ENCODE measurements at places on chromosomes 2 and 18.

GRCh38 chr18:75246721-75247610, 36.4 kb downstream of the TSHZ1 start:
- DNase-seq = no peak

DNA sequence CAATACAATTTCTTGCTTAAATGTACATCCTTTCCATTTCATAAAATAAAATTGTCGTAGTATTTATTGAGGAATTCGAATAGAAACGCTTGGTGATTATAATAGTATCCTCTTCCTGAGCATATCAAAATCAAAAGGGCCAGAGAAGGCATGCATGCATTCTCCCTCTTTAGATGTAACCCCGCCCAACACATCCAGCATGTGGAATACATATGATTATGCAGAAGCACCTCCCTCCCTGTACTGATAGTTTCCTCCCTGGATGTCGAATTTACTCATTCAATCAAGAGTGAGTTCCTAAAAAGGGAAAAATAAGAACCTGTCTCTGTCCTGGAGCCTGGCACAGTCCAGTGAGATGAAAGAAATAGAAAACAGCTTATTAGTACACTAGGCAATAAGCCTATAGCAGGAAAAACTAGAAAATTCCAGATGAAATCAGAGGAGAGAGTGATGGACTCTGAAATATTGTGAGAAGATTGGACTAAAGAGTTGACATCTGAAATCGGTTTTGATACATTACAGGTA, 262.9 kb downstream of the RDH14 start:
- no peak for DNase-seq

DNA sequence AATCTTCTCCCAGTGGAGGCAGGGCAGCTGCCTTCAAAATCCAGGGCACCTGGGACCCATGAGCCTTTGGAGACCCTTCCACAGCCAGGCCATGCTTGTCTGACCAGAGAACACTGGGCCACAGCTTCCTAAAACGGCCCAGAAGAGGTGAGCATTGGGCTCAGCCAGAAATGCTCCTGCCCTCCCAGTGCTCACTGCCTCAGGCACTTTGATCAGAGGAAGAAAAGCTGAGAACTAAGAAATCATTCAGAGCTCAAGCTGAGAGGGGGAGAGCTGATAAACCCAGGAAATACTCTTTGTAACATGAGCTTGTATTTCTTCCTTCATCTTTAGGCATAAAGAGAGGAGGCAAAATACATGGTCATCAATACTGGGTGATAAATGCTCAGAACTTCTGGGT, 365.5 kb upstream of the KLHL29 start:
- DNase-seq = no peak

DNA sequence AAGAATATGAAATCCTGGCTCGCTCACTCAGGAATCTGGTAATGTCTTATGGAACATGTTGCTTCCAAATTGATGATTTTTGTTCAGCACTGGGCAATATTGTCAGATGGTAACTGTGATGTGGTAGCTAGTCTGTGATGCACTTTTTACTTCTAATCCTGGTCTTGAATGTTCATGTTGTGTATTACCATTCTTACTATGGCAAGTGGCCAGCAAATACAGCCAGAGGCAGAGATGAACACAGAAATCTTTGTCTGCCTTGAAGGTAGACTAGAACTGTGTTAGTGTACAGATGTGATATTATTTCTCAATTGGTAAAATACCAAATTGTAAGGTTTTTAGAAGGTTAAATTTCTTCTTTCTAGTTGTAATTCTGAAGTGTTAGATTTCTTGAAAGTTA, 83.3 kb downstream of the UBE2E3 start:
- DNase-seq = no peak

DNA sequence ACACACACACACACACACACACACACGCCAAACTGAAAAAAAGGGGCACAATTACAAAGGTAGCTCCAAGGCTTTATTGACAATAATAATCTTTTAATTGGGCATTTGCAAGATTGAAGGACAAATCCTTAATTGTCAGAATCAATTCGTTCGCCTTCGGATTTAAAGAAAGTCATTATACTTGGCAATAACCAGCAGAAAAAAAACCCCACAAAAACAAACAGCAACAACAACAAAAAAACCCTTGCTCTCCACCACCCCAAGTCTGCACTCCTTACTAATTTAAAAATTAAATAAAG, 1.8 kb upstream of the HOXD8 start:
- no peak for DNase-seq

GRCh38 chr2:215979620-215980019, 33.7 kb downstream of the MREG start:
- DNase-seq = no peak

- DNase-seq = no peak
Measured at GRCh38 chr2:37873749-37874330, 51.2 kb upstream of the RMDN2 start.

- DNase-seq = no peak
Measured at GRCh38 chr2:88690591-88691338, 708 bp upstream of the RPIA start.

DNA sequence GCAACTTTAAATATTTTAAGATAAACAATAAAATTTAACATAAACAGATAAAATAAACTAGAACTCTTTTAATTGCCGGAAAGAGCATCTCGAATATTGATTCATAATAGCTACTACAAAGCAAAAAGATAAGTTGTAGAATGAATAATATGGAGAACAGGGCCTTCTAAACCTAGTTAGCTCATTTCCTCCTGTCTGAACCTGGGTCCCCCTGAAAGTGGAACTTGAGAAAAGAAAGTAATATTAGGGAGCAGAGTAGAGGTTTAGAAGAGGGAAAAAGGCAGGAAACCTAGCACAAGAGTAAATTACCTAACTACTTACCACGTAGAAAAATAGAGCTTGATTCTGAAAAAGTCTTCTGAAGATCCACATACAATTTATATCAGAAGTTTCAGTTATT, 80.7 kb upstream of the NETO1 start:
- DNase-seq = no peak

- DNase-seq = no peak
Measured at GRCh38 chr2:232611559-232612218, 21.7 kb upstream of the EFHD1 start.

DNA sequence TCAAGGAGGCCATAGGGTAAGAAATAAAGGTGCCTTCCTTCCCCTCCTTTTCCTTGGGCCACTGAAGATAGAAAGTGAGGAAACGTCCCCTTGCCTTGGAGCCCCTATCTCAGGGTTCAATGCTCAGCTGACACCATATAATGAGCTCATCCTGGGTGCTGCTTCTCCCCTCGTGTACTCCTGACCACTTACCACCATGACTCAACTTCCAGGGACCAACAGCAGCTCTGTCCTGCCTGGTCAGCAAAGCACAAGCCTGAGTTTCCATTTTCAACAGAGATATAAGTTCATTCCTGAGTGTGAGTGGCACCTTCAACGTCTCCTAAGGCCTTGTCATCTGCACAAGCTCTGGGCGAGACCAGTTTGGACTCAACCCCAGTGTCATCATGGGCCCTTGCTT, 151.2 kb downstream of the CAPN13 start:
- DNase-seq = no peak

DNA sequence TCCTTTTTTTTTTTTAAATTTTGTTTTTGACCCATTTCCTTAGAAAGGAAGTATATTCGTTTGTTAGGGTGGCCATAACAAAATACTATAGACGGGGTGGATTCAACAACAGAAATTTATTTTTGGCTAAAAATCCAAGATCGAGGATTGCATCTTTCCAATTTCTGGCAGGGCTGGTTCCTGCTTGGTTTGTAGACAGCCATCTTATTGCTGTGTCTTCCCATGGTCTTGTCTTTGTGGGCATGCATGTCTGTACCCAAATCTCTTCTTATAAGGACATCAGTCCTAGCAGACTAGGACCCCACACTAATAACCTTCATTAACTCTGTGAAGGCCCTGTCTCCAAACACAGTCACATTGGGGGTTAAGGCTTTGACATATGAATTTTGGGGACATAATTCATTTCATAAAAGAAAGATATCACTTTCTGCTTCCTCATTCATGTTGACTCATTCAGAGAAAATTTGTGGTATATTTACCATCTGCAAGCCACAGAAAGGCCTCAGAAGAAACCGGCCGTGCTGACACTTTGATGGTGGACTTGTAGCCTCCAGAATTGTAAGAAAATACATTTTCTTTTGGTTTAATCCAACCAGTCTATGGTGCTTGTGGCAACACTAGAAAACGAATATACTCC, 262.1 kb downstream of the LPIN1 start:
- DNase-seq = no peak

- no peak for DNase-seq
Measured at GRCh38 chr2:54394392-54394791, 61.7 kb upstream of the SPTBN1 start.

Measured in esophagus squamous epithelium (tissue), 5 donors.